ENCODE measurements at places on chromosomes 7 and 10.

DNA sequence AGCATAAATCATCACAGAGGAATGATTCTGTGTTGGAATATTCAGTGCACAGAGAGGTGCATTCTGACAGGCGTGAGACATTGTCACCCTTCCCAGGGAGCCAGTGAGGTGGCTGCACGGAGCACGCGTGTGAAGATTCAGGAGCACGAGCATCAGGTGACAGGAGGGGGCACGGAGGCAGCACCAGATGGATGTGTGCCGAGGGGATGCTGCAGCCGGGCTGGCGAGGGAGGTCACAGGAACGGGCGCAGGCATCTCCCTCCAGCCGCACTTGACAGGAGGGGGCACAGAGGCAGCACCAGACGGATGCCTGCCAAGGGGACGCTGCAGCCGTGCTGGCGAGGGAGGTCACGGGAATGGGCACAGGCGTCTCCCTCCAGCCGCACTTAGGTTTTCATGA, 66.5 kb downstream of the DIP2C start:
- DNase-seq, result no peak

GRCh38 chr7:1787241-1787640, 117.2 kb downstream of the ELFN1 start:
- DNase-seq, result no peak

- no peak for DNase-seq
These were observed 1.0 kb upstream of the CBLL1 start for GRCh38 chr7:107742678-107743566.

- peak; percentile 55 for DNase-seq
These were observed 134.3 kb upstream of the MDFIC start for GRCh38 chr7:114787556-114787955.

DNA sequence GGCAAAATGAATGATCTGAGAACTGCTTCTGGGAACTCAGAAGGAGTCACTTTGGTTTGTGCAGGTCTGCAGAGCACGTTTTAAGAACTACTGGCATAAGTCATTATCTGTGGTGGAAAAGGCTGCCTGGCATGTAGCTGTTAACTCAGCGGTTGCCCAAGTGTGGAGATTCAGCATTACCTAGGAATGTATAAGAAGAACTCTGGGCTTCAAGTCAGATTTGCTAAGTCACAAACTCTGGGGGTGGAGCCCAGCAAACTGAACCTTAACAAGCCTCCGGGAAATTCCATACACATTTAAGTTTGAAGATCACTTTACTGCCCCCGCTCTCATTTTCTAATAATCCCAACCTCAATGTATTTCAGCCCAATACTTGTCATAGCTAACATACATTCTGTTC, 31.1 kb downstream of the PLXDC2 start:
- no peak for DNase-seq

GRCh38 chr7:64628192-64628591, 37.7 kb upstream of the ZNF107 start:
- no peak for DNase-seq

DNA sequence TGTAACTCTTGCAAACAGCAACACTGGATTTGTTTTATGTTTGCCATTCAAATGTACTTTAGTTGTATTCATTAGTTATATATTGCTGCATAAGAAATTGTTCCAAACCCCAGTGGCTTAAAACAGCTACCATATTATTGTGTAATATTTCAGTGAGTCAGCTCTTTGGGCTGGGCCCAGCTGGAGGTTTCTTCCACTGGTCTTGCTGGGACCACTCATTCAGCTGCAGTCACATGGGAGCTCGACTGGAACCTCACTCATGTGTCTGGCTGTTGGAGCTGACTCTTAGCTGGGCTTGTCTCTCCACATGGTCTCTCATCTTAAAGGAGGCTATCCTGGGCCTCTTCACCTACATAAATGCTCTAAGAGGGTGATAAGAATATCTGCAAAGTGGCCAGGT, 23.2 kb upstream of the PIP4K2A start:
- DNase-seq, result no peak

- DNase-seq, result no peak
These were observed 179.8 kb upstream of the CSTF2T start for GRCh38 chr10:51879238-51879637.

GRCh38 chr7:45192621-45193041, 35.0 kb downstream of the RAMP3 start:
- DNase-seq, result no peak

- no peak for DNase-seq
These were observed 155.9 kb upstream of the SLC13A1 start for GRCh38 chr7:123355576-123356190.

GRCh38 chr7:102119213-102119651, 167.4 kb upstream of the SH2B2 start:
- DNase-seq, result no peak

GRCh38 chr7:131610007-131610406, 53.6 kb upstream of the PODXL start:
- no peak for DNase-seq

- no peak for DNase-seq
These were observed 12.2 kb downstream of the BUD31 start for GRCh38 chr7:99420986-99421385.

- peak; percentile 48 for DNase-seq
These were observed 569 bp downstream of the CAV1 start for GRCh38 chr7:116525298-116525912.

DNA sequence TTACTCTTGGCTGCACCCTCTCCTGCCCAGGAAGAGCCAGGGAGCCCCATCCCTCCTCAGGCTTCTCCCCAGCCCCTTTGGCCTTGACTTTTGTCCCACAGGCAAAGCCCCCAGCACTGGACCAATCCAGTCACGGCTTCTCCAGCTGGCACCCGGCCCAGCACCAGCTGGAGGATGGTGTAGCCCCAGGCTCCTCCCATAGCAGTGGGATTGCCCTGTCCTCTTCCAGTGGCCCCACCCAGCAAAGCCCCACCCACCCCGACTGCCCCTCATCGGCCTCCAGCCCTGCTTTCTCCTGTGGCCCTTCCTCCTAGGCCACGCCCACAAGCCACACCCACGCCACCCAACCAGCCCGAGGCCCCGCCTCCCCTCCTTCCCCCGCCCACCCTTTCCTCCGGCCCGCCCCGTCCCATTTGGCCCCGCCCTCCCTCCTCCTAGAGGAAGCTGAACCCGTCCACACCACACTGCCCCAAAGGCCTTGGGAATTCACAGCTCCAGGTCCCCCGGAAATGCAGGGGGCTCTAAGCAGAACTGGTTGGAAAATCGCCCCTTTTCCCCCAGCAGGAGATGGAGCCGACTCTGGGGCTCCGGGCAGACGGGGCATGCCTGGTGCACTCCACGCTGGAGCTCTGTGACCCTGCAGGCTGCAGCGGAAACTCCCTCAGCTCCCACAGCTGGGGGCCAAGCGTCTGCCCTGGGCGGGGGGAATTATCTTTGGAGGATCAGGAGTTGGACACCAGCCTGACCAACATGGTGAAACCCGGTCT, 25.2 kb downstream of the GET4 start:
- DNase-seq, result peak; percentile 89

DNA sequence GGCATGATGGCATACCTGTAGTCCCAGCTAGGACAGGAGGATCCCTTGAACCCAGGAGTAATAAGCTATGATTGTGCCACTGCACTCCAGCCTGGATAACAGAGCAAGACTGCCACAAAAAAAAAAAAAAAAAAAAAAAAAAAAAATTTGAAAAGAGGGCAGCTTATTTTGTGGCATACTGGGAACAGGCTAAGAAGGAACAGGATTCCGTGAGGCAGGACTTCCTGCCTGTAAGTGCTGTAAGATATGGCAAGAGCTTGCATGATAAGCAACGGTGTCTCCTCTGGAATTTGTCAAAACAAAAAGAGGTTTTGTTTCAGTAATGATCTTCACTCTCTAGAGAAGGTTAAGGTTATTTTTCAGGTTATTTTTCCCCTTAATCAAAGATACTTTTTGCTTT, 101.1 kb downstream of the ABCC2 start:
- DNase-seq, result no peak

GRCh38 chr7:152142976-152143595, 117.6 kb downstream of the GALNT11 start:
- DNase-seq, result no peak

- peak; percentile 40 for DNase-seq
These were observed 42.4 kb upstream of the TOMM7 start for GRCh38 chr7:22864855-22865601.

Measured in lung (tissue), 17 donors.